ENCODE measurements at places on chromosomes 11 and 22. TPM values are rescaled to one million over a fixed set of nuclear protein-coding genes. Genes with fewer than 3 reads are reported as not detected.
A peak's percentile ranks its signal among the peaks of the same experiment; 100 is the strongest.

- DNase-seq: peak; percentile 1
Measured at GRCh38 chr11:115503886-115504275, 334 bp downstream of the CADM1 start.

B4GALNT4 gene
- polyA plus RNA-seq: 7.6 TPM

GDPD4 gene
- polyA plus RNA-seq: not detected

PATE2 gene
- not detected for polyA plus RNA-seq

All from mammary epithelial cell (primary cell).